ENCODE measurements at places on chromosomes 11 and 22.
A peak's percentile ranks its signal among the peaks of the same experiment; 100 is the strongest.

DNA sequence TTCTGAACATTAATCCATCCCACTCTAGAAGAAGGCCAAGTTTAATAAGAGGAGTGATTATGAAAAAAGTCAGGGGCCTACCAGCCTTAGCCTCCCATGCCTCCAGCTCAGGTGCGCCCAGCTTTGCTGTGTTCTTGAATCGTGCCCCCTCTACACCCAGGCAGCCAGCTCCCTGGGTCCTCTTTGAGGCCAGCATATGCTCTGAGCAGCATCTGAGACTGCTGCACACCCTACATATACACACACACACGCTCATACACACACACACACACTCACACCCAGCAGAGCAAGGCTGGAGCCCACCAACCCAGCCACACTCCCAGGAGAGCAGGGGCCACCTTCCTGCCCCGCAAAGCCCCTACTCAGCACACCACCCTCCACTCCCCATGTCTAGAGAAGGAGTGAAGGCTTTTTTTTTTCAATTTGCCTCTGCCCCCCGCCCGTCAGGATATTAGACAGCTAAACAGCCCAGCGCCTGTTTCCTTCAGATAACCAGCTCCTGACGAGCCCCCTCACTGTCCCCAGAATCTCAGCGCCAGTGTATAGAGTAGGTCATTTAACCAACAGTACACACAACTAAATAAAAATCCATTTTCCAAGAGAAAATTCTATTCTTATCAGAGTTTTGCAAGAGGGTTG, 121.6 kb downstream of the BUD13 start:
- no peak for DNase-seq

- no peak for DNase-seq
Measured at GRCh38 chr11:20790622-20791021, 121.2 kb downstream of the NELL1 start.

DNA sequence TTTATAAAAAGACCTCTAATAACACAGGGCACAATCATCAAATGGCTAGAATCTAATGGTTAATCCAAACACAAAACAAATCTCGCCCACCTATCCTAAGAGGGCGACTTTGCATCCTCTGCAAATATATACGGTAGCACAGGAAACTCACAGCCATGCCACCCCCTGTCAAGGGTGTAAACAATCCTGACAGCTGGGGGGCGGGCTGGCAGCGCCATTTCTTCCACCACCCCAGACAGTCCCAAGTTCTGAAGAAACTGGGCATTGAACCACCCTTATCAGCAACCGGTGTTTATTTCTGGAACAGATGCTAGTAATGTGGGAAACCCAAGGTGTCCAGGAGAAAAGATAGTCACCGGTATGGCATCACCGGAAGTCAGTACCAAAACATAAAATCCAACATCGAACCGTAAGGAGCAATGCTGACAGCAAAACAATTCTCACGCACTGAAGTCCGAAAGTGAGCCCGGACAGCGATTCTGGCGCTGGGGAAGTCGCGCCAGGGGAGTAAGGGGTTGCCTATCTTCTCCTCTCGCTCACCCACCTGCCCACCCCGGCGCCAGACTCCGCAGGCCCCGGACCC, 825 bp downstream of the FBXO3 start:
- no peak for DNase-seq

- no peak for DNase-seq
Measured at GRCh38 chr22:19622061-19622441, 92.3 kb upstream of the SEPTIN5 start.

GRCh38 chr11:129732941-129733340, 82.7 kb upstream of the TMEM45B start:
- DNase-seq = no peak

DNA sequence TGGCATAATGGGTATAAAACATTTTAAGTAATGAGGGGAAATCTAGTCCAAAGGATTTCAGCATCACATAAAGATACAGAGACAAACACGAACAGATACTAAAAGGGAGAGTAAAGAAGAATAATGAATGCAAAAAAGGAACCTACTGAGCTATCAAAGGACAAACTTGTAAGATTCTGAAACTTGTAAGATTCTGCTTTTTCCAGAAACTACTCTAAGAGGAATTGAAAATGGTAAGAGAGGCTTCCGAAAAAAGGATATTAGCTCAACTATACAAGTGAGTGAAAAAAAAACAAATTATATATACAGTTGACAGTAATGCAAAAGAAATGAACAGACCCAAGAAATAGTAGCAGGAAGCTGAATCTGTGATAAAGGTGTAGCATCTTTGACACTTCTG, 37.7 kb downstream of the POLD3 start:
- no peak for DNase-seq

- DNase-seq = no peak
Measured at GRCh38 chr11:101915791-101916291, 481 bp downstream of the ANGPTL5 start.

- DNase-seq = no peak
Measured at GRCh38 chr11:5369789-5370188, 13.8 kb upstream of the OR51M1 start.

- DNase-seq = no peak
Measured at GRCh38 chr11:23990346-23991164, 506.3 kb upstream of the LUZP2 start.

GRCh38 chr11:96228473-96228891, 114.5 kb downstream of the MAML2 start:
- DNase-seq = peak; percentile 83

- no peak for DNase-seq
Measured at GRCh38 chr11:69913591-69914285, 94.5 kb upstream of the FGF3 start.

DNA sequence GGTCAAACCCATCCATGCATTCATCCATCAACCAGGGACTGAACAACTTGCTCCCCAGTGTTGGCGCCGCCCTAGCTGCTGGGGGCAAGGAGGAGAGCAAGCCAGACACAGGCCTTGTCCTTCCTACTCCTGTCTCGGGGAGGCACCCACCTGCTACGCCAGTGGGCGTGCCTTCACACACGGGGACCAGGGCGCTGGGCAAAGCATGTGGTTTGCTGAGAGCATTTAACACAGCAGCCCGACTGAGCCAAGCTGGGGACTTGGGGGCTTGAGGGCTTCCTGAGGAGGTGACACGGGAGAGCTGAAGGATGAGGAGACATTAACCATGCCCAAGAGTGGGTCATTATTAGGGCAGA, 30.6 kb downstream of the CACNA1I start:
- no peak for DNase-seq

- DNase-seq = no peak
Measured at GRCh38 chr11:61611309-61611708, 30.4 kb upstream of the SYT7 start.

GRCh38 chr11:111911563-111912401, at the start of gene CRYAB:
TSS of gene CRYAB (minus strand) at chr11:111911770. CDS start at chr11:111911724, 46 bp downstream.
- DNase-seq = peak; percentile 83

- DNase-seq = no peak
Measured at GRCh38 chr11:124791626-124792341, 8.4 kb downstream of the MSANTD2 start.

DNA sequence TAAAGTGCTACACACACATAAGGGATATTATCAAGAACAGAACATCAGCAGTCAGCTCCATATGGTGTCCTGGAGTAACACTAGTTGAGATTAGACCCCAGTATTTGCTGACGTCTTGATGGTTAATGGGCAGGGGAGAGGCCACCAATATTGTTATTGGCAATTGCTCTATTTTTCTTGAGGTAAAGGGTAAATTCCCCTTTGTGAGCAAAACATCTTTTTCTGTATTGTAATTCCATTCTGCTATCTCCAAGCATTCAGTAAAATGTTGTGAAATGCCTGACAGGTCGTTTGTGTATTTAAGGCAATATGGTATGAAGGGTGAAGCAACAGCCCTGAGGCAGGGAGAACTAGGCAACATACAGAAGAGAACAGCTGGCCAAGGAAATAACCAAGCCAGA, 21.9 kb downstream of the PC start:
- no peak for DNase-seq

GRCh38 chr11:60172011-60172410, 10.9 kb downstream of the MS4A6A start:
- no peak for DNase-seq

GRCh38 chr22:21025266-21025665, 7.1 kb downstream of the SLC7A4 start:
- no peak for DNase-seq

DNA sequence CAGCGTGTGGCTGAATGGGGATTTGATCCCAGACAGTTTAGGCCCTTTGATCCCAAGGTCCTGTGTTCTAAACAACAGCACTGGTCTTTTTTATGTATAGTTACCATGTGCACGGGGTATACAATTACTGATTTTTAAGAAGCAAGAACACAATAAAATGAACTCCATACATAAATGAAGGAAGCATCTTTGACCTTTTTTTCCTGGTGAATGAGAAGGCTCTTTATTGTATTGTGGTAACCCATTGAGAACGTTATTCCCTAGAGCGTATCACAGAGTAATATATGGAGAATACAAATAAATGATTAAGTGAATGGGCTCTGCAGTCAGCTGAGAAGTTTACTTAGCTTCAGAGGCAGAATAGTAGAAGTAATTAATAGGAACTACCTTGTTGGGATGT, 563.6 kb downstream of the NTM start:
- DNase-seq = no peak

DNA sequence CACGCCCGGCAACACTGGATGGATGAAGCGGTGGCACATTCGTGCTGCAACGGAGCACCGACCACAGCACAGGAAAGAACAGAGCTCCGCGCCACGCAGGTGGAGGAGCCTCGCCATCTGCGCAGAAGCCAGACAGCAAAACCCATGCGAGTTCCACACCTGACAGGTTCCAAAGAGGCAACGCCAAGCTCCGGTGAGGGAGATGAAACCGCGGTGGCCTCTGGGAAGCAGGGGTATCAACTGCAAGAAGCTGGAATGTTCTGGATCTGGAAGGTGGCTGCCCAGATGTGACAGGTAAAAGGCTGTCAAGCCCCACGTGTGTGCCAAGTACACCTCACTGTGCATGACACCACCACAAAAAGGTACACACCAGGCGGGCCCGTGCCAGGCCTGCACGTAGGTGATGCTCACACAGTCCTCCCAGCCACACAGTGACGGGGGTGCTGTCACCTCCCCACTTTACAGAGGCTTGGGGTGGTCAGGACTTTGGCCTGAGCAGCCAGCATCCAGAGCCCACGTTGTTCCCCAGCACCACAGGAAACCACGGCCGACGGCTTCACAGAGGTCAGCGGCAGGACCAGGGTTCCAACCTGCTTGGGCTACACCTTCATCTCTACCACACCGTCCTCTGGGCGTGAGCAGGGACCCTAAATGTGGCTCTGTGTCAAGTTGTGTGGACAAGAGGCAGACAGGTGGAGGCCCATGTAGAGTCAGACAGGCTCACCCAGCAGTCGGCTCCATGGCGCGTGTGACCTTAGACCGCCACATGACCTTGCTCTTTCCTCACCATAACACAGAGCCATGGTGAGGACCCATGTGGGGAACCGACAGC, 19.7 kb upstream of the EFCAB6 start:
- DNase-seq = no peak

GRCh38 chr11:119734788-119735187, 5.8 kb upstream of the NECTIN1 start:
- no peak for DNase-seq

- no peak for DNase-seq
Measured at GRCh38 chr11:44167046-44167445, 71.6 kb downstream of the EXT2 start.

DNA sequence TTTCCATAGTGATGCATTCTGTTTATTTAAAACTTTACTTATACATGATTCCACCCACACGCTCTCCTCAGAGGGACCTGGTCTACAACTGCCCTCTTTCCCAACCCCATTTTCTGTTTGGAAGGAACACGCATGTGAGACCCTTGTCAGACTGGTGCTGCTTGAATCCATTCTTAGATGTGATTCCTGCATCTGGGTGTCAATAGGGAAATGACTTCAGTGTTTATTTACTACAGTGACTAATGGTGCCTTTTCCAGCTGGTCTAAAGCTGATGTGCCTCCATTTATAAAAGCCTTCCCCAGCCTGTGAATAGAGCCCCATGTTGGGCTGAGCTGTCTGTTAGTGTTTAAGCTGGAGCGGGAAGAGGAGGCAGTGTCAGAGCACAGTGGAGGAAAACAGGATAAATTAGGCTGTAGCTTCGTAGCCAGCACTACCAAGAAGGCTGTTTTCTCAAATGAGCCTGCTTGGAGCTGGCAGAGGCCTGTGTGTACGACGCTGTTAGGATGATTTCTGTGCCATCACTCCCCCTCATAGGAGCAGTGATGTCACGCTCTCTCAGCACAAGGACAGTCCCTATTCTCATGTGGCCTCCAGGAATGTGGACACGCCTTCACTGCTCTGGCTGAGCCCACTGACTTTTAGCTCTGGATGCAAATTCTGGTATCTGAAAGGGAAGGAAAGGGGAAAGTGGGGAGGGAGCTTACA, 18.9 kb upstream of the C11orf96 start:
- peak; percentile 71 for DNase-seq

GRCh38 chr11:68049509-68050370, 10.9 kb downstream of the TCIRG1 start:
- no peak for DNase-seq

DNA sequence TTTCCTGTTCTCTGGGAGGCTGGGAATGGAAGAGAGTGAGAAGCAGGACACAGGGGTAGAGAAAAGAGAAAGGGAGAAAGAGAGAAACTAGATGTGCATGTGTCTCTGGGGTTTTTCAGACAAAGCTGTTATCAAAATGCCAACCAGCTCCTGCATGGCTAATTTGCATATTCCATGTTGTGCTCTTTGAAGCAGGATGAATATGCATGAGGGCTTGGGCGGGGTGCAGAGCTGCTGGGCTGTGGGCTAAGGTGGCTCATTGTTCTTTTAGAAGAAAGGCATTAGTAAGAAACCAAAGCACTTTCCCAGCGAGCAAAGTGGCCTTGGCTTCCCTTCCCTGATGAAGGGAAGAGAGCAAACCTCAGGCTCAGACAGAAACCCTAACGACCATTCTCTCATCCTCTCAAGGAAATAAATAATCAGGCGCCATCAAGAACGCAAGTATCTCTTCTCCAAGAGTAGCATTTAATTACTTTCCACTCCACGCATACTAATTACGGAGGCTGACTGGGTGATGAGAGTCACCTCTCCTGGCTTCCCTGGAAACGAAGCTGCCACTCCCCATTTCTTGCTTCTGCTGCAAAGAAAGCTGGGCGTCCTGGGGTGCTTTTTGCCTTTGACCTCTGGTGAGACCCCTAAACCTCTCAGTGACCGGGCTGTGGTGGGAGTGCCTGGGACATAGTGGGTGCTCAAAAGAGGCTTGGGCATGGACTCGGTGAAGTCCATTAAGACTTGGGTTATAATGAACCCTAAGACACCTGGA, 54.2 kb downstream of the FEZ1 start:
- no peak for DNase-seq

DNA sequence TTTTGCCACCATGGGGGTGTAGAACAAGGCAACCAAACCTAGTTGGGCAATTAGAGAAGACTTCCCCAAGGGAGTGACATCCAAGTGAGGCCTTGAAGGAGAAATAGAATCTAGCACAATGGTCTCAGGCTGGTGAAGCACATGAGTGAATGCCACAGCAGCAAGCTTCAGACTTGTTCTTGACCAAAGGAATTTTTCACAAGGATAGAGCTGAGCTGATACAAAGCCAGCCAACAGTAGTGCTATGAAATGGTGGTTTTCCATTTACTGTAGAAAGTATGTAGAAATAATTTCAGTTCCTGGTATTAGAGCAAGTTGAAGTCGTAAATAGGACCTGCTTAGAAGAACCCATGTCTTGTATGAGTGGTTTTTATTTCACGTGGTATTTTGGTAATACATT, 148.3 kb upstream of the RASSF10 start:
- DNase-seq = no peak

GRCh38 chr11:61028135-61028729, 56.8 kb downstream of the CD6 start:
- DNase-seq = no peak
